ELF-1 (cell line): ENCODE measurements at places on chromosomes 16 and 17.

DNA sequence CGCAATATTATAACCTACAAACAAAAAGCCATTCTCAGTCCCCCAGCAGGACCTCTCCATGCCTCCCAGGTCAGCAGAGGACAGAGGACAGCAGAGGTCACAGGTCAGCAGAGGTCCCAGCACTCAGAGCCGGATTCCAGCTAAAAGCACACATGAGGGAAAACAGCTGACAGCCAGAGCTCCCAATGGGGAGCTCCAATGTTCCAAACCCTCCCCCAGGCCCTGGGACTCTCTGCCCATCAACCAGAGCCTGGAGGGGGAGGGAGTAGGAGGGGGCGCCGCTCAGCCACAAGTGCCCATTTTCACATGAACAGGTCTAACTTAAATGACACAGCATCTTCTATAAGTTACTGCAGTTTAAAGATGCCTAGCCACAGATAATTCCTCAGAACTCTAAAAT is 77.5 kb downstream of the ANKRD11 start:
- peak; percentile 85 for DNase-seq

- DNase-seq = no peak
These were observed 5.8 kb downstream of the HOXB3 start for GRCh38 chr17:48584223-48584741.

DNA sequence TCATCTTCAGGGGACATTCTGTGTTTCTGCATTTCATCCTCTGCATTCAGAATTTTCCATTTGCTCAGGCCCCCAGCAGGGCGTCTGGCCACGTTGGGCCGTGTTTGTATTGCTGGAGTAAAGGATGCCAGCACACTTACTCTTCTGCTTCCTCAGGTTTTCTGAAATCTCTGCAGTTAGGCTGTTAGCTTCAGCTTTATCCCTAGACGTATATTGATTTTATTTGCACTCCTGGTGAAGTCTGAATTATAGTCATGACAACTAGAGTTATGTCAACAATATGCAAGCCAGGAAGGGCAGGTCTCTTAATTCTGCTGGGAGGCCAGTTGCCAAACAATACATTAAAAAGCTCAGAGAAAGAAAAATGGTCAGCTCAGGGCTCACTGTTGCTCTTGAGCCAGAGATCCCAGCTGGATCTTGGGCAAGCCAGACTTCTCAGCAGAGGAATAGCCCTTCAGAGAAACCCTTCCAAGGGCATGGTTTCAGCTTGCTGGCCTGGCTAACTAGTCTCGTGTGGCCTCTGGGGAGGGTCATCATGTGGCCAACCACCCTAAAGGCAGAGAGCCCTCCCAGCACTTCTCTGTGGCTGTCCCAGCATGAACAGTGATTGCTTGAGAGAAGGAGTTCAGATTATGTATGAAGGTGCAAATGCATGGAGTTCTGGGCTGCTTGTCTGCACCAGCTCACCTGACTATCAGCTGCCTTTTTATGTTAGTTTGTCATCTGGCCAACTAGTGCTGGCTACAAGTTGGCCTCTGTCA is 110.2 kb upstream of the CACNG5 start:
- no peak for DNase-seq

DNA sequence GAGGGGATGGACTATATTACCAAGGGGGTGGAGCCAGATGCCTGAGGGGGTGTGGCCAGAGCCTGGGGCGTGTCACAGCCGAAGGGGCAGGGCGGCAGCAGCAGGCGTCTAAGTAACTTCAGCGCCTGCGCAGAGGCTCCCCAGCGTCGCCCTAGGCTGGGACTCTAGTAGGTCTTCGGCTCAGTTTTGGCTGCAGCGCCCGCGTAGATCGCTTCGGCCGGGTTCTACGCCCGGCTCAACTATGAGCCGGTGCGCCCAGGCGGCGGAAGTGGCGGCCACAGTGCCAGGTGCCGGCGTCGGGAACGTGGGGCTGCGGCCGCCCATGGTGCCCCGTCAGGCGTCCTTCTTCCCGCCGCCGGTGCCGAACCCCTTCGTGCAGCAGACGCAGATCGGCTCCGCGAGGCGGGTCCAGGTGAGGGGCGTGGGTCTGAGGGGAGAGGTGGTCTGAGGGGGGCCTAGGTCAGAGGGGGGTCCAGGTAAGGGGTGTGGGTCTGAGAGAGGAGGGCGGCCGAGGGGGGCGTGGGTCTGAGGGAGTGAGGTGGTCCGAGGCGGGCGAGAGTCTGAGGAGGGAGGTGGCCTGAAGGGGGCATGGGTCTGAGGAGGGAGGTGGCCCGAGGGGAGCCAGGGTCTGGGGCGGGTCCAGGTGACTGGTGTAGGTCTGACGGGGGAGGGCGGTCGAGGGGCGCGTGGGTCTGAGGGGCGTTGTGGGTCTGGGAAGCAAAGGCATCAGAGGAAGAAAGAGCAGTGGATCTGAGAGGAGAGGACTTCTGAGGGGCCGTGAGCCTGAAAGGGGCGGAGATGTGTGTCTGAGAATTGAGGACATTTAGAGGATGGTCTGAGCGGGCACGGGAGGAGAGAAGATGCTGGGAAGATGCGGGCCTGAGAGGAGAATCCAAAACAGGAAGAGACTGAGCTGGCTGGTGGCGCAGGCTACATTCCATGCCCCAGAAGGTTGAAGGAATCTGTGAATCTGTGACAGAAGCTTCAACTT is at the start of gene LPCAT2:
Gene LPCAT2, plus strand, starts transcription at position 132 of the 991 bp plus-strand sequence. Its CDS starts 110 bp downstream, at position 242.
- DNase-seq = peak; percentile 95

DNA sequence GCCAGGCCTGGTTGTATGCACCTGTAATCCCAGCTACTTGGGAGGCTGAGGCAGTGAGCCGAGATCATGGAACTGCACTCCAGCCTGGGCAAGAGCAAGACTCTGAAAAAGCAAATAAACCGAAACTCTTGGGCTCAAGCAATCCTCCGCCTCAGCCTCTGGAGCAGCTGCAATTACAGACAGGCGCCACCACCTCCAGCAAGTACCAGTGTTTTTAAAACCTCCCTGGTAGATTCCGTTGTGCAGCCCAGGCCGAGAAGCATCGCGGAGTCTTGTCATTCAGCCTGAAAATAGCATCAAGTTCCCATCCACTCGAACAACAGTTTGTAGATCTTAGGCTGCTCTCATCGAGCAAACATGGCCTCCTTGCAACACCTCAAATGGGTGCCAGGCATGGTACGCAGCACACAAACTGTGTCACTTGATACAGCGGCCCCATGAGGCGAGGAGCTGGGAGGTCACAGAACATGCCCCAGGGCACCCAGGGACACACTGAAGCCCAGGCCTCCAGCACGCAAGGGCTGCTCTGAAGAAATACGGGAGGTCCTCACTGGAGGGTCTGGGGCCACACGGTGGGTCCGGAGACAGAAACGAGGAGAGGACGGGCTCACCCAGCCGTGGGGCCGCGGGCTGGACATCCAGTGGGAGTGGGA is 18.1 kb downstream of the TMC6 start:
- peak; percentile 27 for DNase-seq

GRCh38 chr17:66040402-66040801 is 151.5 kb downstream of the CEP112 start:
- peak; percentile 6 for DNase-seq

GRCh38 chr17:53804437-53804836 is 18.3 kb upstream of the KIF2B start:
- DNase-seq = no peak

GRCh38 chr16:58652741-58653140 is 23.1 kb upstream of the CNOT1 start:
- DNase-seq = peak; percentile 90

DNA sequence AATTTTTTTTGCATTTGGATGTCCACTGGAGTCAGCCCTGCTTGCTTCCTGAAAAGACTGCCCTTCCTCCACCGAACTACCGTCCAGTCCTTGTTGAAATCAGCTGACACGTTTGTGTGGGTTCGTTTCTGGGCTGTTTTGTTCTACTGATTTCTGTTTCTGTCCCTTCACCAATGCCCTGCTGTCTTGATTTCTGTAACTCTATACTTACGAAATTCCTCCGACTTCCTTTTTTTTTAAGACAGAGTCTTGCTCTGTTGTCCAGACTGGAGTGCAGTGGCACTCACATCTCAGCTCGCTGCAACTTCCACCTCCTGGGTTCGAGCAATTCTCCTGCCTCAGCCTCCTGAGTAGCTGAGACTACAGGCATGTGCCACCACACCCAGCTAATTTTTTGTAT is 8.4 kb upstream of the GAA start:
- no peak for DNase-seq

- no peak for DNase-seq
These were observed 71.6 kb downstream of the METRNL start for GRCh38 chr17:83151056-83151441.

DNA sequence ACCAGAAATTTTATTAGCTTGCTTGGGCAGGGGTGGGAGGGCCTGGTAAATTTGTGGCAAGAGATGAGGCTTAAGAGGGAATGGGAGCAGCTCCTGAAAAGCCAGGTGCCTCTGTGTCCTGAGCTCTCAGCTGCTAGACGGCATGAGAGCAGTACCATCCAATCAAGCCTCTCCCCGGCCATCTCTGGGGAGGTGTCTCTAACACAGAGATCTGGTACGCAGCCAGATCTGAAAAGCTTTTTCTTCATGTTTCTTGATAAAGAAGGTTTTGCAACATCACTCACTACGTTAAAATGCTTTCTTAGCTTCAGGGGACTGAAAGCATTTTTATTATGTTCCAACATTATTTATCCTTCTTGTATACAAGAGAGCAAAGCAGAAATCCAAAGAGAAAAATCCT is 488.2 kb downstream of the RBFOX1 start:
- DNase-seq = no peak

- DNase-seq = no peak
These were observed 20.5 kb downstream of the SLC7A6 start for GRCh38 chr16:68284847-68285246.

DNA sequence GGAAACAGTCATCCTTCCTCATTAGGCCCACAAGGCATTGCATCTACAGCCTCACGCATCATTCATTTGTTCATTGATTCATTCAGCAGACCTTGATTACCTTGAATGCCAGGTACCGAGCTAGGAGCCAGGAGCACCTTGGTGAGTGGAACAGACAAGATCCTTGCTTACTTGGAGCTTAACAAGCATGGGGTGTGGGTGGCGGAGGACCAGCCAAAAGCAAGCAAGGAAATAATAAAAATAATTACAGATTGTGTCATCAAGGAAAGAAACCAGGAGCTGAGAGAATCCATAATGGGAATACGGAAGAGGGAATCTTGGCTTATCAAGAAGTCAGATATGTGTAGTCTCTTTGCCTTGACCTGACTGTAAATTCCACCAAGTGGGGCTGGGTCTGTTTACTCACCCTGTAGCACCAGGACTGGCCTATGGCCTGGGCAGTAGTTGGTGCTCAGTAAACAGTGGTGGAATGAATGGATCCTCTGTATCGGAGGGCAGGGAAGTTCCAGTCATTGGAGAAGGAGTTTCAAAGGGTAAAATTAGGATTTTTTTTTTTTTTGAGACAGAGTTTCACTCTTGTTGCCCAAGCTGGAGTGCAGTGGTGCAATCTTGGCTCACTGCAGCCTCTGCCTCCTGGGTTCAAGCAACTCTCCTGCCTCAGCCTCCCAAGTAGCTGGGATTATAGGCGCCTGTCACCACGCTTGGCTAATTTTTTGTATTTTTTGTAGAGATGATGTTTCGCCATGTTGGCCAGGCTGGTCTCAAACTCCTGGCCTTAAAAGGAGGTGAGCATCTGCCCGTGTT is 157.7 kb downstream of the MSI2 start:
- DNase-seq = no peak

GRCh38 chr16:69941251-69942098 is 9.7 kb upstream of the CLEC18A start:
- no peak for DNase-seq

GRCh38 chr16:55944377-55944802 is 69.2 kb upstream of the CES5A start:
- peak; percentile 82 for DNase-seq
